ENCODE measurements at places on chromosomes 1 and 21. TPM values are rescaled to one million over a fixed set of nuclear protein-coding genes. Genes with fewer than 3 reads are reported as not detected.
A peak's percentile ranks its signal among the peaks of the same experiment; 100 is the strongest.

DNA sequence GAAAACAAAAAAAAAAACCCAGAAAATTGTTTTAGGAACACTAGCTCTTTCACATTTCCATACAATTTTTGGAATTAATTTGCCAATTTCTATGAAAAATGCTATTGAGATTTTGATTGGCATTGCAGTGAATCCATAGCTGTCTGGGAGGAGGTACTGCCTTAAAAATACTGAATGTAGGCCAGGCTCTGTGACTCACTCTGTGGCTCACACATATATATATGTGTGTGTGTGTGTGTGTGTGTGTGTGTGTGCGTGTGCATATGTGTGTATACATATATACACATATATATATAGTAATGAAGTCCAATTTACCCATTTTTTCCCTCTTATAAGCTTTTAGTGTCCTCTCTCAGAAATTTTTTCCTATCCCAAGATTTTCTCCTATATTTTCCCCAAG, 214.2 kb upstream of the DMRTA2 start:
- no peak overlapping the region for H3K27ac ChIP-seq
- H3K27me3 ChIP-seq: no peaks in the 10 kb centered on the region
- H3K4me1 ChIP-seq: no peaks in the 10 kb centered on the region
- no peak overlapping the region for H3K4me3 ChIP-seq

DNA sequence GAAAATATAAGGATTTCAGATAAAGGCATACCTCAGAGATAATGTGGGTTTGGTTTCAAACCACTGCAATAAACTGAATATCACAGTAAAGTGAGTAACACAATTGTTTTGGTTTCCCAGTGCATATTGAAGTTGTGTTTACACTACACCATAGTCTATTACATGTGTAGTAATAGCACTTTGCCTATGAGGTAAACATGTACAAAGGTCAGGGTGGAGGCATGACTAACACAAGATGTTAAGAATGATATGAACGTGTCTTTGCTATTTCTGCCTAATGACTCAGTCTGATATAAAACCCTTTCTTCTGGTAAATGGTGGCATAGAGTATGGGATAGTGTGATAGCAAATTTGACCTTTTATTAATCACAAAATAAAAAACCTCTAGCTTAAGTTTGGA, 621.5 kb upstream of the ADGRL2 start:
- H3K4me1 ChIP-seq: no peaks in the 10 kb centered on the region
- no peak overlapping the region for H3K4me3 ChIP-seq
- H3K27ac ChIP-seq: no peak overlapping the region
- H3K27me3 ChIP-seq: no peaks in the 10 kb centered on the region
- H3K36me3 ChIP-seq: no peaks in the 10 kb centered on the region

DNA sequence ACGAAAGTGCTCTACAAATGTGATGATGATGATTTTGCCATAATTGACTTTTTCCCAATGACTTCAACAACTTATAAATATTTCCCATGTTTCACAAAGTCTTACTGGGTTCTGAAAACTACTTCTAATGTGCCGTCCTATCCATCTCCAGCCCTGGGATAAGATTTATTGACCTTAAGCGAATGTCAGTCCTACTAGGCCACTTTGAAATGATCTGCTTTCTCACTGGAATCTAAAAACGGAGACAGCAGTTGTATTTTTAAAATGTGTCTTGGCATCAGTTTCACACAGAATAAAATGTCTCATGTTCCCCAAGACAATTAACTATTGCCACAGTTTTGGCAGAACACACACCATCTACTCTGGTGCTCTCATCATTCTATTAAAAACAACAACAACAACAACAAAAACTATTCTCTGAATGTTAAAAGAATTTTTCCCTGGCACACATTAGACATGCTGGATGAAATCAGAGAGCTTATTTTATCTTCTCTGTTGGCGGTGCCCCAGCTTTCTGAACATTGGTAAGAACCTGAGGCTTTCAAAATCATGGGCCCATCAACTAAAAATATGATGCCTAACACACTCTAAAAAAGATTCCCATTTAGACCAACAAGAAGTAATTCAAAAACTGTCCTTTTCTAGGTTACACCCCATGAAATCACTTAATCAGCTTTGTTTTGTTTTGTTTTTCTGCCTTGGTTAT, 23.1 kb upstream of the DNASE2B start:
- DNase-seq: no peak
- no peak overlapping the region for H3K27ac ChIP-seq
- H3K27me3 ChIP-seq: no peaks in the 10 kb centered on the region
- H3K4me3 ChIP-seq: no peak overlapping the region

DNA sequence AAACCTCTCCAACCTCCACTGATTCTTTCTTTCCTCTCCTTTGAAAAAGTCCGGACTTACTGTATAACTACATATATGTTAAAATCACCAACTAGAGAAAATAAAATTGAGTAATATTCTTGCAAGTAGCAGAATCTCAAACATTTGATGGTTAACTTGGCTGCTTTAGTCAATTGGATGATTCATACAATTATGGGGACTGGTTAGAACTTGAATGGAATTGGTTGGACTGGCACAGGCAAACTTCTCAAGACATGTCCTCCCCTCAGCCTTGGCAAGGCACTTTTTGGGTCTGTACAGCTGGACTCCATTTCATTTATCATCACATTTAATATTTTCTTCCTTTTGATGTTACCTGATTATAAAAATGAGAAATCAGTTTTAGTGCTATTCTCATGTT, 6.5 kb downstream of the WLS start:
- H3K4me1 ChIP-seq: no peaks in the 10 kb centered on the region
- H3K27me3 ChIP-seq: no peaks in the 10 kb centered on the region
- no peak for DNase-seq
- H3K27ac ChIP-seq: no peak overlapping the region
- no peaks in the 10 kb centered on the region for H3K36me3 ChIP-seq

DNA sequence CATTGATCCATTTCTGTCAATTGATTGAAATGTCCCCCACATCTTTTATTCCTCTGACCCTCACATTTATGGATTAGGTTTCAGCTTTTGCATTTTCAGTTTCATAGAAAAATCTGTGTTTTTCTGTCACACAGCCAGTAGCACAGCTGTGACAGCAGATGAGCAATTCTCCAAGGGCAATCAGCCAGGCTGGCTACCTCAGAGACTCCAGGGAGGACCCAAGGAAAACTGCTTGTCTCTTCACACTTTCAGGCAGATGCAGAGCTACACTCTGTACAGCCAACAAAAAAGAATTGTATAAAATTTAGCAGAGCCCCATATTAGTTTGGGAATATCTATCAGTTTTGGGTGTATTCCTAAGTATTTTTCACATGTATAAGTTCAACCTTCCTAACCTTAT, 257.2 kb downstream of the LRRC7 start:
- H3K4me3 ChIP-seq: no peak overlapping the region
- H3K4me1 ChIP-seq: no peaks in the 10 kb centered on the region
- no peak overlapping the region for H3K27ac ChIP-seq
- H3K27me3 ChIP-seq: no peaks in the 10 kb centered on the region
- H3K36me3 ChIP-seq: no peaks in the 10 kb centered on the region

- H3K4me3 ChIP-seq: no peak overlapping the region
- no peaks in the 10 kb centered on the region for H3K36me3 ChIP-seq
- no peak for DNase-seq
- no peak overlapping the region for H3K27ac ChIP-seq
Measured at GRCh38 chr1:156394835-156395461, 25.9 kb downstream of the RHBG start.

GRCh38 chr1:168643152-168643551, 66.7 kb downstream of the XCL1 start:
- DNase-seq: no peak
- no peaks in the 10 kb centered on the region for H3K36me3 ChIP-seq
- no peak overlapping the region for H3K4me3 ChIP-seq
- H3K27ac ChIP-seq: no peak overlapping the region
- no peaks in the 10 kb centered on the region for H3K27me3 ChIP-seq
- H3K4me1 ChIP-seq: no peaks in the 10 kb centered on the region

- no peaks in the 10 kb centered on the region for H3K4me1 ChIP-seq
- no peak for DNase-seq
- H3K4me3 ChIP-seq: no peak overlapping the region
- no peak overlapping the region for H3K27ac ChIP-seq
- no peaks in the 10 kb centered on the region for H3K36me3 ChIP-seq
Measured at GRCh38 chr1:117682372-117682771, 76.5 kb downstream of the TENT5C start.

GRCh38 chr1:51534447-51534846, 15.4 kb upstream of the EPS15 start:
- H3K4me1 ChIP-seq: peaks cover 11% of the 10 kb centered on the region
- no peak for DNase-seq
- H3K36me3 ChIP-seq: no peaks in the 10 kb centered on the region
- H3K27ac ChIP-seq: no peak overlapping the region
- H3K4me3 ChIP-seq: no peak overlapping the region

The ASCL5 gene
- not detected for polyA plus RNA-seq

The CENPF gene
- polyA plus RNA-seq: 0.02 TPM

DNA sequence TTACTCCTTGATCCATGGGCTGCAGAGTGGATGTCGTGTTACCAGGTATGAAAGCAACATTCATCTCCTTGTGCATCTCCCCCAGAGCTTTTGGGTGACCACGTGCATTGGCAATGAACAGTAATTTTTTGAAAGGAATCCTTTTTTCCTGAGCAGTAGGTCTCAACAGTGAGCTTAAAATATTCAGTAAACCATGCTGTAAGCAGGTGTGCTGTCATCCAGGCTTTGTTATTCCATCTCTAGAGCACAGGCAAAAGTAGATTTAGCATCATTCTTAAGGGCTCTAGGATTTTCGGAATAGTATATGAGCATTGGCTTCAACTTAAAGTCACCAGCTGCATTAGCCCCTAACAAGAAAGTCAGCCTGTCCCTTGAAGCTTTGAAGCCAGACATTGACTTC, 27.3 kb downstream of the AGPAT3 start:
- no peak for DNase-seq
- H3K27ac ChIP-seq: no peak overlapping the region
- peaks cover 47% of the 10 kb centered on the region for H3K4me1 ChIP-seq
- H3K4me3 ChIP-seq: no peak overlapping the region

- peak overlapping the region; percentile 60 for H3K27ac ChIP-seq
- H3K27me3 ChIP-seq: no peaks in the 10 kb centered on the region
- peak overlapping the region; percentile 5 for H3K4me3 ChIP-seq
- peaks cover 69% of the 10 kb centered on the region for H3K4me1 ChIP-seq
- DNase-seq: peak; percentile 36
Measured at GRCh38 chr1:23524716-23525401, 6.2 kb downstream of the E2F2 start.

- H3K27ac ChIP-seq: no peak overlapping the region
- no peaks in the 10 kb centered on the region for H3K36me3 ChIP-seq
- no peak for DNase-seq
- H3K27me3 ChIP-seq: no peaks in the 10 kb centered on the region
- H3K4me1 ChIP-seq: no peaks in the 10 kb centered on the region
Measured at GRCh38 chr21:29812947-29813346, 126.8 kb downstream of the GRIK1 start.

All from CD4-positive, alpha-beta memory T cell (primary cell).